ENCODE measurements at places on chromosomes 7 and 10.
A peak's percentile ranks its signal among the peaks of the same experiment; 100 is the strongest.

GRCh38 chr10:114821915-114822443, 399 bp downstream of the FHIP2A start:
- no peak for DNase-seq

DNA sequence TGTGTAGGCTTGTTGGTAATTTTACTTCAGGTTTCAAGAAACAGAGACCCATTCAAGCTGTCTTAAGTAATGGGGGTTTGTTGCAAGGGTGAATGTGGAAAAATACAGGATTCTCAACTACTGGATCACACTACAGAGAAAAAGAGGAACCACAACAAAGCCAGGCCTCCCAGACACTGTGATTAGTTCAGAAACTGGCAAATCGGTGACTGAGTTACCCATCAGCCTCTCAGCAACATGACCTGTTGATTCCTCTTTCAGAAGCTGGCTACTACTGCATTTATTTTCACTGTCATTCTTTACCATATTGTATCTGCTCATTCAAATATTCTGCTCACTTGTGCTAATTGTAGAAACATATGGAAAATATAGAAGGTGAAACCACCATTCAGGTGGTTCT, 16.0 kb downstream of the CCDC71L start:
- no peak for DNase-seq

GRCh38 chr10:46226232-46226631, 60.6 kb upstream of the ANTXRL start:
- peak; percentile 0 for DNase-seq

DNA sequence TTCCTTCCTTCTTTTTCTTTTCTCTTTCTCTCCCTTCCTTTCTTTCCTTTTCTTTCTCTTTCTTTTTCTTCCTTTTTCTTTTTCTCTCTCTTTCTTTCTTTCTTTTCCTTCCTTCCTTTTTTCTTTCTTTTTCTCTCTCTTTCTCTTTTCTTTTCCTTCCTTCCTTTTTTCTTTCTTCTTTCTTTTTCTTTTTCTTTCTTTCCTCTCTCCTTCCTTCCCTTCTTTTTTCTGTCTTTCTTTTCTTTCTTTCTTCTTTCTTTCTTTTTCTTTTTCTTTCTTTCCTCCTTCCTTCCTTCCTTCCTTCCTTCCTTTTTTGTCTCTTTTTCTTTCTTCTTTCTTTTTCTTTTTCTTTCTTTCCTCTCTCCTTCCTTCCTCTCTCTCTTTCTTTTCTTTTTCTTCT, 136.8 kb downstream of the PTN start:
- DNase-seq, result no peak

DNA sequence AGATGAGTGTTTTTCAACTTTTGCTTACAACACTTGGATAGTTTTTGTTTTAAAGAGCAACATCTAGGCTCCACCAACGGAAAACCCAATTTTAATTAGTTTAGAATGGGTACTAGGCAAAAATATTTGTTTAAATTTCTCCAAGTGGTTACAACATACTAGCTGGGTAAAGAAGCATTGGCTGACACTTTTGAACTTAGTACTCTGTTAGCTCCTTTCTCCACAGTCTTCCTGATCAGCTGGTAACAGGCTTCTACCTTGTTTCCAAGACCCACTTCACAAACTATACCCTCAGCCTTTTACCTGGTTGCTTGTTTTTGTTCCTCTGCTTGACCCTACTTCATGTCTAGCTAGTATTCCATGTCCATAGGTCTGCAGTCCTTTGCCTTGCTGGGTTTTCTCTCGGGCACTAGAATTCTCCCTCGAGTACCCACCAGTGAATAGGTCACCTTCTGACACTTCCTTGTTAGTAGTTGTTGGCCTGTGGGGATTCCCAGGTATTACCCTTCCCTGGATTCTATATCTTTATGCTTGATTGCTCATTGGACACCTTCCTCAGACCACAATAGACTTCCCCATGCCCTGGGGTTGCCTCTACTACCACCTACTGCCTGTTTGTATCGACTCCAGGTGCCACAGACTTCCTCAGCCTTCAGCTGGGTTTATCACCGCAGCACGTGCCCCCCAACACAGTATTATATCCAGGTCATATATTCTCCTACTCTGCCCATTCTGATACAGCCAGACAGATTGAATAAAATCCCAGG, 42.0 kb downstream of the PRPS1L1 start:
- DNase-seq, result no peak

DNA sequence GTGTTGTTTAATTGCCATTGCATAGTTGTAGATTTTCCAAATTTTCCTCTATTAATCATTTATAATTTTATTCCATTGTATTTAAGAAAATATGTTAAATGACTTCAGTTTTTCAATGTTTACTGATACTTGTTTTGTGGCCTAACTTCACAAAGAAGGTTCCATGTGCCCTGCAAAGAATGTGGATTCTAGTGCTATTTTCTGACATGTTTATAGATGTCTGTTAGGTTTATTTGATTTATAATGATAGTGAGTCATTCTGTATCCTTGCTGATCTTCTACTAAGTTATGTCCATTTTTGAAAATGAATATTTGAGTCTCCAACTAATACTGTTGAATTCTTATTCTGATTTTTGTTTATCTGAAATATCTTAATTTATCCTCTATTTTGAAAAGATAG, 369.0 kb downstream of the MAGI2 start:
- DNase-seq, result no peak

GRCh38 chr7:32051128-32051527, 19.1 kb downstream of the PDE1C start:
- DNase-seq, result no peak

- no peak for DNase-seq
Observed at GRCh38 chr7:713488-714230, 12.8 kb upstream of the DNAAF5 start.

DNA sequence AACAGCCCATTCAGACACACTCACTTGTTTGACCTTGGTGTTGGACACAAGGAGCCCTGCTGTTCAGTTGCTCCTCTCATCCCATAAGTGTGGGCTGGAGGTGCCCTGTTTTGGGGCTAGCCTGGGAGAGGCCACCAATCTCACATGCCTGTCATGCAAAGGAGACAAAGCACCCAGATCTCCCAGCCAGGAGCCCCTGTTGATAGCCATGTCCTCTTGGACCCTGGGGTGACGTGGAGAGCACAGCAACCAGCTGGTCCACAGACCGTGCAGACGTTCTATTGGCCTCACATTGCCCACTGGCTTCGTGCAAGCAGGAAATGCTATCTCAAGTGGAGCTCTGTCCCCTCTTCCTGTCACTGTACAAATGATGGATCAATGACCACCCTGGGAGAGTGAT, 240.8 kb downstream of the RPS24 start:
- DNase-seq, result no peak

GRCh38 chr10:3111621-3112163, 44.3 kb downstream of the PFKP start:
- DNase-seq, result no peak

- DNase-seq, result no peak
Observed at GRCh38 chr7:15977663-15978062, 291.2 kb upstream of the MEOX2 start.

- no peak for DNase-seq
Observed at GRCh38 chr7:23476286-23477156, 6.2 kb upstream of the IGF2BP3 start.

DNA sequence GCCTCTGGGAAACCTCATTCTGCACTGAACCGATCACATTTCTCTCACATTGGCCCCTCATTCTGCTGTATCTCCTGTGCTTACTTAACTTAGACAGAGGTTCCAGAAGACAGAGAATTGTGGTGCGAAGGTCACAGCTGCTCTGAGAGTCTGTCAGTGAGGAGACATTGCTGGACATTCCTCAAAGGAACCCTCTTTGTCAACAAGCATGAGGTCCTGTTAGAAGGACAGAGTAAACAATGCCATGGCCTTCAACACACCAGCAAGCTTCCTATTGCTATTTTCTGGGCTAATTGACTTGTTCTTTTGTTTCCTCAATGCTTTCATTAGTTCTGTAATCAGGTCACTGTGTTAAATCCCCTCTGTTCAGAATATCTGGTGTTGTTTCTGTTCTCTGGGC, 109.3 kb upstream of the FZD8 start:
- no peak for DNase-seq

- no peak for DNase-seq
Observed at GRCh38 chr7:33157311-33157710, 27.9 kb downstream of the BBS9 start.

DNA sequence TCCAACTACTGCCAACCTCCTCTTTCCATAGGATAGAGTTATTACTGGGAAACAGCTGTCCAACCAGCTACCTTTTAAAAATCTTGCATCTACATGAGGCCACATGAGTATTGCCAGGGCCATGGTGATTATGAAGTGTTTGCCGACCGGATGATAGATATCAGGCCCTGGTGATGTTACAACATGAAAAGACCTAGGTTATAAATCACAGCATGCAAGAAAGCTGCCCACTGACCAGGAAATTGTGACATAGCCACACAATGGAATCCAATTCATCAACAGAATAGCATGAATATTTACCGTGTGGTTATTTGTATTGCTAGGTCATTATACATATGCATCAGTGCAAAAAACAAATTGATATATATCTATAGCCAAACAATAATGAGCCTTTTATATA, 517.0 kb downstream of the INHBA start:
- DNase-seq, result no peak

DNA sequence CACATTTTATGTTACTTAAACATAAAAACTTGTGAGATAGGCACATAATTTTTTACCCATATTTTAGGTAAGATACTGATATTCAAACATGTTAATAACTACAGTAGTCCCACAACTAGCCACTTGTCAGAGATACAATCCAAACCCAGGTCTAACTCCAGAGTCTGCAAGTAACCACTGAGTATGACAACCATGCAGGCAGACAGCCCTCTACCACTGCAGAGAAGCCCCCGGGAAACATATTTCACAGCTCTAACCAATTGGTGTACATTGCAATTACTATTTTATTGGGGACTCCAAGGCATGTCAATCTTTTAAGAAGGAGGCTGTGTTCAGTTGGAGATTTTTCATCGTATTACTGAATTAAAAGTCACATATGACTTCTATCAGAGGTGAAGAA, 107.2 kb upstream of the FAM133B start:
- DNase-seq, result no peak

DNA sequence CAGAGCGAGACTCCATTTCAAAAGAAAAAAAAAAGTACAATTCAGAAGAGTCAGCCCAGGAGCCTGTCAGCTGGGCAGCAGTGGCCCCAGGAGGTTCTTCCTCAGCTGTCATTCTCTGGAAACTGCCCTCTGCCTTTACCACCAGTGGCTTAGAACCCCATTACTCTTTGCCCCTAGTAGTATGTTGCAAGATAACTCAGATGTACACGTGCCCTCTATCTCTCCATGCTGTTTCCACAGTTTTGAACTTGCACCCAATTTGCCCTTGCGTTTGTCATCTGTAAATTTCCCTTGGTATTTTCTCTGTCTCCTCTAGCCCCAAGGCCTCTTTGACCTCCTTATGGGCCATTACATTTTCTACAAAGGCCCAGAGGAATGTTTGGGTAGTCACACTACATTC, 56.7 kb upstream of the PRKAR2B start:
- DNase-seq, result no peak

DNA sequence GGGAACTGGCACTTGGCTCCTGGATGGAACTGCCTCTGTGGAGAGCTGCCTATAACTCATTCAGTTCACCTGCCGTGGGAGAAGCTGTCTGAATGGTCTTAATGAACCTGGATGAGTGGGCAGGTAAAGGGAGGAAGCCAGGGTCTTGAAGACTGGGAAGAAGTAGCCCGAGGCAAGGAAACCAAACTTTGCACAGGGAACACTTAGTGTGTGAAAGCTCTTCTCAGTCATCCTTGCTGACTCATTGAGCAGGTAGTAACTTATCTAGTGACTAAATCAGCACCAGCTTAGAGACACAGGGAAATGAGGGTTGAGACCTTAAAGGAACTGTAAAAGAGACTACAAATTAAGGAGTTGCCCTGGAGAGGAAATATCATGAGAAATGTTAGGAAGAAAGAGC, 9.9 kb downstream of the LRRC4 start:
- DNase-seq, result no peak

- DNase-seq, result no peak
Observed at GRCh38 chr7:30896036-30896435, 15.6 kb upstream of the AQP1 start.

DNA sequence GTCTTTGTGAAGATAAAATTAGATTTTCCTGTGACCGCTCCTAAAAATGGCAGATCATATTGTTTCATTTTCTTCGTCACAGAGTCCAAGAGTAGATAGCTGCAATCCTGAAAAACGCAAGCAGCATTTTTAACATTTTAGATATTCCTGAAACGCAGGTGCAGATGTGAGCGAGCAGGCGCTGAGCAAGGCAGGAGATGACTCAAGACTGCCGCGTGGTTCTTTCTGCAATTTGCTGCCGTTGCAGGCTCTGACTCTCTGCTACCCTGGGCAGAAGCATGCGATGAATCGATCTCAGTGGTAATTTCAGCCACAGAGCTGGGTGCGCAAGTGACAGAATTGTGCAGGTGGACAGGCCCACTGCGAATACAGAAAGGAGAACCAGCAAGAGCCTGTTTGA, 331.9 kb downstream of the ACTR3B start:
- no peak for DNase-seq

DNA sequence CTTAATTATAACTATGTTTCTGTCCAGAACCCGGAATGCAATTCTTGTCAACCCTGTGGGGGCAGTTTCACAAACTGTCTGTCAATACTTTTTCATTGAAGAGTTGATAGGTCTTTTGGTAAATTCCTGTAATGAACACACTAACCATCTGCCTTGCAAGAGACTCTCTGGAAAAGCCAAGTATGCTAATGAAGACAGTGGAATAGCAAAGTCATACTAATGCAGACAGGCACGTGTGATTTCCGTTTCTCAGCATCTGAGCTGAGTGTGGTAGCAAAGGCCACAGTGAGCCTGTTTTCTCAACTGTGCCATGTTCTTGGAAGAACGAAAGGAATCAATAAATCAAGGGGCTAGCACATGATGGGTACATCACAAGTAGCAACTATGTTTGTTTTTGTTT, 494.1 kb upstream of the NRP1 start:
- DNase-seq, result no peak

DNA sequence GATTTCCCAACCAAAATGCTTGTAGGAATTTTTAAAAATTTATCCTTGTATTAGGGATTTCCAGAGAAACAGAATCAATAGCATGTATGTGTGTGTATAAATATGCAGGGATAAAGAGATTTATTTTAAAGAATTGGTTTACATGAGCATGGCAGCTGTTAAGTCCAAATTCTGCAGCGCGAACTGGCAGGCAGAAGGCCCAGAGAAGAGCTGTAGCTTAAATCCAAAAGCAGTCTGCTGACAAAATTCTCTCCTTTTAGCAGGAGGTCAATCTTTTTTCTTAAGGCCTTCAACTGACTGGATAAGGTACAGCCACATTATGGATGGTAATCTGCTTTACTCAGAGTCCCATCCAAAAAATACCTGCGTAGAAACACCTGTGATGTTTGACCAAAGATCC, 42.0 kb downstream of the PRR15 start:
- DNase-seq, result no peak

GRCh38 chr10:132711613-132712121, 74.3 kb downstream of the NKX6-2 start:
- no peak for DNase-seq

Data from activated naive CD8-positive, alpha-beta T cell treated with anti-CD3 and anti-CD28 coated beads, Interleukin-2, amount 50 U/mL, for 24 hours (primary cell).